GM19239 (cell line): ENCODE measurements at places on chromosomes 5 and 9.
A peak's percentile ranks its signal among the peaks of the same experiment; 100 is the strongest.

- no peak for DNase-seq
These were observed 31.3 kb downstream of the ADAMTS2 start for GRCh38 chr5:179313849-179314521.

- no peak for DNase-seq
These were observed 75.4 kb downstream of the GRIA1 start for GRCh38 chr5:153565822-153566221.

GRCh38 chr5:90519081-90519480, 10.3 kb downstream of the LYSMD3 start:
- DNase-seq, result no peak

GRCh38 chr9:122988141-122988540, 45.3 kb upstream of the GPR21 start:
- no peak for DNase-seq

- no peak for DNase-seq
These were observed 20.6 kb upstream of the SLC9A3 start for GRCh38 chr5:544675-545355.

- DNase-seq, result no peak
These were observed 29.8 kb downstream of the LPCAT1 start for GRCh38 chr5:1493941-1494340.

GRCh38 chr9:92480986-92481633, 1.2 kb downstream of the ASPN start:
- no peak for DNase-seq

DNA sequence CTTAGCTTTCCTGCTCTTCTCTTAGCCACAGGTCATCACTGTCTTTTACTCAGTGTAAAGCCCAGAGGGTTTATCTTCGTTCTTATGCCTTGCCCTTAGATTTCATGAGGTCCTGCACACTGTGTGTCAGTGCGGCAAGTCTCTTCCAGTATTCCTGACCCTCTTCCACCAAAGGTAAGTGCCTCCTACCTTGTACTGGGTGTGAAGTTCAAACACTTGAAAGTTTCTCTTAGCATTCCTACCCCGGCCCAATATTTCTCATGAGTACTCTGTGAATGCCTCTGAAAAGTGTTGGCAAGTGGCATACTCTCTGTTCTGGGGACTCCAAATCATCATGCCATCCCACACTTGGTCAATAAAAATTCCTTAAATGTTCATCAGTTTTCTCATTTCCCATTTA, 37.4 kb downstream of the FBXO4 start:
- DNase-seq, result no peak

DNA sequence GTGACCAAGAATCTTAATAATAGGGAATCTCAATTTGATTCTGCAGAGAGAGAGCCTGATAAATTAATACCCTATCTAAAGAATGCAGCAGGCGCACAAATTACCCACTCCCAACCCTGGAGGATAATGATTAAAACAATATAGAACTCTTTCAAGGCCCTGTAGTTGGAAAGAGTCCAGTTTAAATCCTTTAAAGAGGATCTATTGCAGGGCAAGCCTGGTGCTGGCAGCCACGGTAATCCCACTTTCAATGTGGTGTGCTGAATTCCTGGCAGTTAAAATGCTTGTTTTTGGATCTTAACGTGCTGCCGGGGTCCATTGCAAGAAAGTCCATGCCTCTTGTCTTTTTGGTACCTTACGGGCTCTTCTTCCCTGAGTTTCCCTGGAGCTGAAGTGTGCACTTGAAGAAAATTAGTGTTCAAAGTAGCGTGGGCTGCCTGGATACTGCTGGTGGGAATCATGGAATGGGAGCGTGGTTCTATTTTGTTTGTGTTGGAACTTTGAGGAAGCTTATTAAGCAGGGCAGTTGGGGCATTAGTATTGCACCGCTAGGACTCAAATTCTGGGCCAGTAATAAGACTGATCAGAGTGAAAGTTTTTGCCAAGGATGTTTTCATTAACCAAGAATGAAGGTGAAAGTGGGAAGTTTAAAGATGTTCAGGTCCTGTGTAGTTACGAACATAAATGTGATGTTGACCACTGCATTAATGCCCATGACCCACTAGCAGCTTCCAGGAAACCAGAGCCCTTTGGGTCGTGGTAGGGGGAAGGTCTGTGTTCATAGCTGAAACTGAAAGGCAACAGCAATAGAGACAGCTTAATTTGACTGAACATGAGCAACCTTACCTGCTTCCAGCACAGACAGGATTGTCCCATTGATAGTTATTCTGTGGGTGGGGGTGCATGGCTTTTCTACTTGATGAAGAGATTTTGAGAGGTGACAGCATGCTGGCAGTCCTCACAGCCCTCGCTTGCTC, 20.8 kb downstream of the MARCHF6 start:
- DNase-seq, result no peak

DNA sequence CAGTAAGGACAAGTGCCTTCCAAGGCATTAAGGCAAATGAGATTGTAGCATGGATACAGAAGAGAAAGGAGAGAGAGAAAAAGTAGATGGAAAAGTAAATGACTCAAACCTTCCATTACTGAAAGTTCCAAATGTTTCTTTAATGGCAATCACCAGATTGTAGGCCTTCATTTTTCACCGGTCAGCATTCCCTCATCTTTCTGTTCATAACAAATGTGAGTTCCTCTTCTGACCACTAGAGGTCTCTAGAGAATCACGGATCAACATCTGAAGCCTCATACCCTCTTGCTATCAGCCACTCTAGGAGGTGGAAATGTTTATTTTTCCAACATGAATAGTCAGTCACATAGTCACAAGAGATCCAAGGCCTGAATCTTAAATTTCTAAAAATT, 73.6 kb upstream of the RPS23 start:
- DNase-seq, result peak; percentile 18

DNA sequence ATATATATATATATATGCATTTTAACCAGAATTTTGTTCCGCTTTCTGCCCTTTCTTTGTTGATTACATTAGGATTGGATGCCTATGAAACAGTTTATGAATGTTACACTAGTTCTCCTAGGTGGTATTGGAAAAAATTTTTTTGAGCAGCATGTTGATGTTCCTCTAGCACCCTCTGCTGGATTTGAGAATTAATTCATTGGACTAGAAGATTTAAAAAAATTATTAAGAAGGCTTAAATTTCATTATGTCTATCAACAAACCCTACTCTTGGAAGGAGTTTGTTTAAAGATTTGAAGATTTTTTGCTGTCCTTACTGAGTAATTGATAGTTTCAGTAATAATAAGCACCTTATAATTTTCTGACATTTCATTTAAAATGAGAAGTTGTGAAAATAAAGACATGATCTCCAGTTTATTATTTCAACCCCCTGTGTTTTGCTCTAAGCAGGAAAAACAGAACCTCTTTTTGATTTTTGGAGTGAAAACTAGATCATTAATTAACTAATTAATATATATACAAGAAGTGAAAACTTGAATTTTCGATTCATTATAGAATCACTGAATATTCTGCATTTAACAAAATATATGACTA, 89.6 kb downstream of the CCDC171 start:
- peak; percentile 7 for DNase-seq

- DNase-seq, result no peak
These were observed 455.1 kb downstream of the CDH18 start for GRCh38 chr5:19532936-19533335.

- DNase-seq, result no peak
These were observed 26.0 kb upstream of the GRIN3A start for GRCh38 chr9:101764472-101764871.

- no peak for DNase-seq
These were observed 343.8 kb upstream of the IRX1 start for GRCh38 chr5:3251784-3252183.

- DNase-seq, result no peak
These were observed 21.9 kb downstream of the RFK start for GRCh38 chr9:76372336-76372735.

DNA sequence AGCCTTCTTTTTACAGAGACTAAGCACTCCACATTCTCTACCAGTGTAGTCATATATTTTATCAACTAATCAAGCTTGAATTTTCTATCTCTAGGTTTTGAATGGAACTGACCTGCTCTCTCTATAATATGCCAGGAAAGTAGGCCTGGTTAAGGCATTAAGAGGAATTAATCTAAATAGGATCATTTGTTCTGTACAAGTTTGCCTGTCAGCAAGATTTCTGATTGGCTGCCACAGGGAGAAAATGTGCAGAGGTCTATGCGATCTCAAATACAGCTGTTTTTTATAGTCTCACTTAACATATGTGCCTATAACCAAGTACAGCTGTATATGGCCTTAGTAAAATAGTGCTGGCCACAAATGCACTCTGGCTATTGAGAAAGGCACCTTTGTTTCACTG, 418.8 kb downstream of the KDM4C start:
- no peak for DNase-seq

DNA sequence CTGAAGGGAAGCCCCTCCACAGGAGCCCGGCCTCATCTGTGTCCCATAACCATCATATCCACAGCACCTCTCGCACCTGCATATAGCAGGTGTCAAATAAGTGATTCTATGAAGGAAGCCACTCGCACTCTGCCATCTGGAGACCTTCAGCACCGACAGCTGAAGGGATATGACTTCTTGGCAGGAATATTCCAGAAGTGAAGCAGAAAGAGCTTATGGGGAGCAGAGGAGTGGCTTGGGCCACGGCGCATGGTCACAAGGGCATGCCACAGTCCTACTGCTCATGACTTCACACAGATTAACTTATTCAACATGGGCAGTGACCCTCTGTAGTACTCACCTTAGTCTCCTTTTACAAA, 80.9 kb downstream of the NSUN2 start:
- no peak for DNase-seq

DNA sequence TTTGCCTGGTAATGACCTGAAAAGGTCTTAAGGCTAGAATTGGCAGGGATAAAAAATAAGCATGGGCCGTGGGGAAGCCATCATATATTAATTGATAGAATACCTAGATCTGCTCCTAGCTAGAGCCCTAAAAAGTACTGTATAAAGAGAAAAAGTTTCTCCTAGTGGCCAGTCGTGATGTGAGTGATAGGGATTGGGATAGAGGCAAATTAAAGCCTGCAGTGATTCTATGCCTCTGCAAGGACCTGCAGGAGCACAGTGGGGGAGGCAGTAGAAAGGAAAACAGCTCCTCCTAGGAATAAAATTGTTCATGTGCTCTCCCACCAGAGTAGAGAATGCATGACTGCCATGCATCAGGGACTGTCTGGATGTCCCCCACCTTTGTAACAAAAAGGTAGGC, 56.2 kb upstream of the FTMT start:
- no peak for DNase-seq

DNA sequence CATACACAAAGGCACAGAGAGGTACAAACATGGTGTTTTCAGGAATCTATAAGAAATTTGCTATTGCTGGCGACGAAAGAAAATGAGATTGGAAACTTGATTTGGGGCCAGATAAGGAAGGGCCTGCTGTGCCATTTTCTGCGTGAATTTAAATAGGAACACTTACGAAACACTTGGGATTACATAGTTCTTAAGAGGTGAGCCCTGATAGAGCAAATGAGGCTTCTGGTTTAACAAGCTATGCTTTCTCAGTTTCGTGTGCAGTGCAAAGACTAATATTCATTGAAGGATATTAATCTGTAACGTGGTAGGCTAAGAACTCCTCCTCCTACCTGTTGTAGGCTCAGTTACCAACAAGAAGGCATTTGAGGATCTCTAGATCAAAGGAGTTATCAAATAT, 93.1 kb downstream of the CDK5RAP2 start:
- DNase-seq, result no peak

- no peak for DNase-seq
These were observed 165.5 kb downstream of the CACNA1B start for GRCh38 chr9:138043061-138043410.

DNA sequence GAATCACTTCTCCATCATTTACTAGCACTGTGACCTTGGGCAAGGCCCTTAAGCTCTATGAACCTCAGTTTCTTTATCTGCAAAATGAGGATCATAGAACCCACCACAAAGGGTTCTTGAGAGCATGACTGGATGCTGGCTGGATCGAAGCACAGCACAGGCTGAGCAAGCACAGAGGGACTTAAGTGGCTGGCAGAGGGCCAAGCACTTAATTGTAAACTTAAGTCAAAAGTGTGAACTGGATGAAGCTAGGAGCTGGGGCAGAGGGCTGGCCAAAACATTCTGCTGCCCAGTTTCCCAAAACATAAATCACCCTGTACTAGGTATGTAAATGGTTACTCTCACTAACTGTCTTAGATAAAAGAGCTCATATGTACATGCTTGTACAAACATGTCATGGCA, 112.3 kb upstream of the WWC1 start:
- DNase-seq, result no peak

GRCh38 chr5:178416919-178417318, 173.3 kb downstream of the COL23A1 start:
- no peak for DNase-seq
